ENCODE measurements at places on chromosomes 1 and 21.

GRCh38 chr1:32286763-32287162 lies 5.1 kb upstream of the HDAC1 start:
- no peak for DNase-seq

DNA sequence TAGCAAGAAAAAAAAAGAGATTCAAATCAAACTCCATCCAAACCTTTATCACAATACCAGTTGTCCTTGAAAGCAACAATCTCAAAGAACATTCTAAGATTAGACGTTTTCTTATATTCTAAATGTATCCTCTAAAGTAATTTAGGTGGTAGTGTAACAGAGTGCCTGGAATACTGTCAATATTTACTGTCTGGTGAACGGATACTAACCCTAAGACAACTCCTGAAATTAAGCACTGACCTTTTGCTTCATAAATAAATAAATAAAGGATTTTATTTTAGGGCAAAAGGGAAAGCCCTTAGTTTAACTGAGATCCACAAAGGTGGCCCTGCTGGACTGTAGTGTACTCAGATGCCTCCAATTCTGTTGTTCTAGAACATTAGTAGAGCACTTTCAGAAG lies 9.9 kb upstream of the USH2A start:
- DNase-seq = no peak

- peak; percentile 3 for DNase-seq
Measured at GRCh38 chr1:234212764-234213657, 160.2 kb upstream of the COA6 start.

DNA sequence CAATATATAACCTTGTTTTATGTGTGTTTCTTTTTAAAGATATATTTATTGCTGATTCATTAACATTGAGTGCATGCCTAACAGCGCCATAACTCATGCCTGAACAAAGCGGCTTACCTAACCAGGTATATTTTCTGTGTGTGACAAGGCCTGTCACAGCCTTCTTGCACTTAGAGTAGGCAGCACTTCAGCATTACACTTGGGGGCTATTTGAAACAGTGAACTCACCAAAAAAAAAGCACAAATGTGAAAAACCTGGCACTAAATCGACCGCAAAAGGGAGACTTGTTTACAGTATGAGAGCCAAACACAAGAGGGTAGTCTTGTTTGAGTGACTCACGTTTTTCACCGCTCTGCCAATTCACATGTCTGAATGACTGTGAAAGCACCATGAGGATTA lies 111.7 kb downstream of the DISP1 start:
- no peak for DNase-seq

- no peak for DNase-seq
Measured at GRCh38 chr1:16318555-16318954, 33.7 kb downstream of the FBXO42 start.

GRCh38 chr1:198741744-198742143 lies 102.9 kb downstream of the PTPRC start:
- DNase-seq = no peak

DNA sequence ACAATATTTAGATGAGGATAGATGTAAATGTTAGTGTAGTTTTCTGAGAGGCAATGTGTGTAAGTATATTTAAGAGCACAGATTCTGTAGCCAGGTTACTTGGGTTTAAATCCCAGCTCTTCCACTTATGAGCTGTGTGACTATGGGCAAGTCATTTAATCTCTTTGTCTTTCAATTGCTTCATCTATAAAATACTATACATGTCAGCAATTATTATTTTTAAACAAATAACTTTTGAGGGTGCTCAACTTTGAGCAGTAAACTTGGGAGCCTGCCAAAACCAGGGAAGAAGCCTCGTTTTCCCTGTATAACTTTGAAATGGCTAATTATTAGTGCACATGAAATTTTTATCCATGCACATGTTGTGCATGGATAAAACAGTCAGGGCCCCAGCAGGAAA lies 222.8 kb downstream of the FOXD2 start:
- no peak for DNase-seq

- no peak for DNase-seq
Measured at GRCh38 chr1:177392336-177392735, 221.6 kb downstream of the BRINP2 start.

GRCh38 chr1:117044217-117044616 lies 15.9 kb upstream of the TTF2 start:
- DNase-seq = no peak

DNA sequence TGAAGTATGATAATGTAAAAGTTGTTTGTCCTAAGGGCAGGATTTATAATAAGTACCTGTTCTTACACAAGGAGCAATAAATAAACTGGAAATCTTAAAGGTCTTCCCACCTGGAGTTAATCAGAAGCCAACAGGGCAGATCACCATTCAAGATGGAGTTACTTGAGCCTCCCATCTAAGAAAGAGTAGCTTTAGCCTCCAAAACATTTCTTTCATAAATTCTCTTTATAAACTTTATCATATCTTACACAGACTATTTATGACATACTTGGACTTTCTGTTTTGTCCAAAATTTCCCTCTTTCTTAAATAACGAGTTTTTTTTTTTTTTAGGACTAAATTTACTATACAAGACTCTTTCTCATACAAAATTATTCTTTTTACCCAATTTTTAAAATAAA lies 18.5 kb downstream of the OR2T1 start:
- DNase-seq = no peak

All from CD4-positive, alpha-beta T cell treated with Interleukin-17A for 1 hour (primary cell).